ENCODE measurements at places on chromosomes 7 and 10. TPM values are rescaled to one million over a fixed set of nuclear protein-coding genes. Genes with fewer than 3 reads are reported as not detected.

DNA sequence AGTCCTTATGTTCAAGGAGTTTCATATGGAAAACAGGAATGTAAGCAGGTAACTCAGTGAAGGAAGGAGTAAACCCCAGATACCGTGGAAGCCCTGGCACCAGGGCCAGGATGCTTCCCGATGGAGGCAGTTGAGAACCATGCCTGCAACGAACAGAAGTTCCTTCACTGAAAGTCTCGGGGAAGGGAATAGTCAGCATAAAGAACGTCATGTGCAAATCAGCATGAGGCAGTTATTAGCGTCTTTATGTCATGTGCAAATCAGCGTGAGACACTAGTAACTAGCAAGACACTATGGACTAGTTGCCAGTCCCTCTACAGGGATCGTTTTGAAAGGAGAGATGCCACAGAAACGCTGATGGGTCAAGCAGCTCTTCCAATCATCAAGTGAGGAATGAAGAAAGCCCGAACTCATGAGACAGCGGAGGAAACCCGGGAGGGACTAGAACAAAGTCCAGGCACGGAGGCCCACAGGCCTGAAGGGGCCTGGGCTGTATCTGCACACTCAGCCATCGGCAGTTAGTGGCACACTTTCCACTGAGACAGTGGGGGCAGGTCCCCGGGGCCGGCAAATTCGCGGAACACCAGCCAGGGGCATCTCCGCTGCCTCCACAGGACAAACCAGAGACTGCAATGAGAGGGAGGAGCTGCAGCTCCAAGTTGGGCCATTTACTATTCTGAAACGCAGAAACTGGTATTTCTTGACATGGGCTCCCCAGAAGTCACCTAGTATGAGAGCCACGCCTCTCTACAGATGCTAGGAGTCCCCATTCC, 109.6 kb downstream of the SFMBT2 start:
- no peak for DNase-seq

GRCh38 chr7:6271060-6271658, 1.3 kb downstream of the CYTH3 start:
- no peak for DNase-seq

DNA sequence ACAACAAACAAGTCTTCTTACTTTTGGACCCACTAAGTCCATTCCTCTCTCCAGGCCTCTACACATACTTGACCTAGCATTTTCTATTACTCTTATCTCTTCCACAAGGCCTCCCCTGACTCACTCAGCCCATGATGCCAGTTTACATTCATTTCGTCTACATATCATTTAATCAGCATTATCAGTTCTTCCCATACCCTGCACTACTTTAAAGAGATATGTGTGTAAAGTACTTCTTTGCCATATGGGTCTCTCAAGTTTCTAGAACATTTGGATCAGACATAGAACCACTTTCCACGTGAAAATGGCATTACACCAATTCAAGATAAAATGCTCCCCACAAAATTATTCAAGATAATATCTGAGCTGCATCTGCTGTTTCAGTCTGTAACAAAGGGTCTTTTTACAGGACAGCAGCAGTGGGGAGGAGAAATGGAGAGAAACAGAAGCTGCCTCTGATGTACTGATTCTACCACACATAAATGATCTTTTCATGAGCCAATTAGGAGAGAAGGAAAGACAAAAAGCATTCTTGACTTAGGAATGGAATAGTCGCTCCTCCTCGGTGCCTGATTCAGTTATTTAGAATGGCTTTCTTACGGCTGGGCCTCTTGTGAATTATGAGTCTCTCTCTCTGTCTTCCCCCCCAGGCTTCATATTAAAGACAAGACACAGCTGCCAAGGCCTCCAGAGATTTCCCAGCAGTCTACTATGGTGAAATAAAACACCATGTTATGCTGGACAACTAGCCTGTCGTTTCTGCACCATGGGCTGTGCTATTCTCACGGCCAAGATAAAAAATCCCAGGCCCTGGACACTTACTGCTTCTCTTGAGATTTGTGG, 46.9 kb upstream of the SEPTIN7 start:
- DNase-seq, result peak; percentile 87

- DNase-seq, result no peak
Measured at GRCh38 chr10:33122014-33122809, 164.2 kb upstream of the ITGB1 start.

- no peak for DNase-seq
Measured at GRCh38 chr10:127162841-127163240, 33.5 kb downstream of the INSYN2A start.

DNA sequence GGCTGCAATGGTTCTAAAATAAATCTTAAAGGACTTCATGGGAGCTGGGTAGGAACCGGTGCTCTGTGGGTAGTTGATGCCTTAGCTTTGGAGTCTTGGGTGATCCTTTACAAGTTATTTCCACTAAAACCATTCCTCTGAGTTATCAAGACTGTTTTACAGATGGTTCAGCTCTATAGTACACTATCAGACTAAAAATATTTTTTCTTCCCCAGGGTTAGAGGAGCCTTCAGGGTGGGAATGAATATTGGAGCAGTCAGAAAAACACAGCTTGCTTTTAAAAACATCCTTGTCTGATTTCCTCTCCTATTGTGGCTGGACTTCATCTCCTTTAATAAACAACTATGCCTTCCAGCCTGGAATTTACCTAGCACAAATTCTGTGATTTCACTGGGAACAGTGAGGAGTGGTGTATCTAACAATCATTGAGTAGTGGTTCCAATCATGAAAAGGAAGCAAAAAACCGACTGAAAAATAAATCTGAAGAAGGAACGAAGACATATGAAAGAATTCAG, 102.6 kb upstream of the AFAP1L2 start:
- no peak for DNase-seq

- no peak for DNase-seq
Measured at GRCh38 chr10:32332299-32332750, 14.6 kb downstream of the EPC1 start.

GRCh38 chr10:116324951-116325635, 845 bp downstream of the CCDC172 start:
- DNase-seq, result no peak

DNA sequence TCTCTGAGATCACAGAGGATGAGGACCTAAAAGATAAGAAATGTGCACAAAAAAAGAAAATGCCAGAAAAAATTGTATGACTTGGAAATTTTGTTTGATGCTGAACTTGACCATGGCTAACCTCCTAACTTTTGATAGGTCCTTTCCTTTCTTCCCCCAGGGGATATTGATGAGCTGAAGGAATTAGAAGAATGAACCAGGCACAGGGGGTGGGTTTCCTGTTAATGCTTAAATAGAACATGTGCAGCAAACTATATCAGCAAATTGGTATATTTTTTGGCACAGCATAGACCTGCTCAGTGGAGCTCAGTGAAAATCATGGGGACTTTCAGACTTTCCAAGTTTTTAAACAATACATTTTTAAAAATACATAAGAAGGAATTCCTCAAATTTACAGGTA, 300.7 kb downstream of the HDAC9 start:
- DNase-seq, result no peak

DNA sequence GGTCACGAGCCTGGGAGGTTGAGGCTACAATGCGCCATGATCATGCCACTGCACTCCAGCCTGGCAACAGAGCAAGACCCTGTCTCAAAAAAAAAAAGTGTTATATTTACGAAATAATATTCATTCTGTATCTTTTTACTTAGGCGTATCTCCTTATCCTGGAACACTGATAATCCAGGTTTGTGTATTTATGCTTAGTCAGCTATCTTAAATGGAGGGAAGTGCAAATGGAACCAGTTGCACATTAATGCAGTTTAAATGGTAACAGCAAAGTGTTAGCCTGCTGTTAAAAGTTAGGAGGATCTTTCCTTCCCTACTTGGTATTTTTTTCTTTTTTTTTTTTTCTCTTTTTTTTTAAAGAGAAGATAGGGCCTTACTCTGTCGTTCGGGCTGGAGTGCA, 36.0 kb upstream of the RBM20 start:
- no peak for DNase-seq

DNA sequence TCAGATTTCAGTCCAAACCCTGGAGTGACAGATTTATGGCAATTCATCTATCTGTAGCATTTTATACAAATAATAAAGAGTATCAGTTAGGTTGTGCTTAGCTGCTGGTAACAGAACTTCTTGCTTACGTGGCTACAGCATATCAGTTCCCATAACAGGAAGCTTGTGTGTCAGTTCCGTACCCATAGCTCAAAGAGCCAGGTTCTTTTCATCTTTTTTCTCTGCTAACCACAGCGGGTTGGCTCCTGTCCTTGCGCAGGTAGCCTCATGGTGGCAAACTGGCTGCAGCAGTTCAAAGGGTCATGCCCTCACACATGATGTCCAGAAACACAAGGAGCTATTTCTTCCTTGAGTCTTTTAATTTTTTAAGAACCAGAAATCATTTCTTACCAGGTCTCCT, 1041.8 kb downstream of the GATA3 start:
- no peak for DNase-seq

DNA sequence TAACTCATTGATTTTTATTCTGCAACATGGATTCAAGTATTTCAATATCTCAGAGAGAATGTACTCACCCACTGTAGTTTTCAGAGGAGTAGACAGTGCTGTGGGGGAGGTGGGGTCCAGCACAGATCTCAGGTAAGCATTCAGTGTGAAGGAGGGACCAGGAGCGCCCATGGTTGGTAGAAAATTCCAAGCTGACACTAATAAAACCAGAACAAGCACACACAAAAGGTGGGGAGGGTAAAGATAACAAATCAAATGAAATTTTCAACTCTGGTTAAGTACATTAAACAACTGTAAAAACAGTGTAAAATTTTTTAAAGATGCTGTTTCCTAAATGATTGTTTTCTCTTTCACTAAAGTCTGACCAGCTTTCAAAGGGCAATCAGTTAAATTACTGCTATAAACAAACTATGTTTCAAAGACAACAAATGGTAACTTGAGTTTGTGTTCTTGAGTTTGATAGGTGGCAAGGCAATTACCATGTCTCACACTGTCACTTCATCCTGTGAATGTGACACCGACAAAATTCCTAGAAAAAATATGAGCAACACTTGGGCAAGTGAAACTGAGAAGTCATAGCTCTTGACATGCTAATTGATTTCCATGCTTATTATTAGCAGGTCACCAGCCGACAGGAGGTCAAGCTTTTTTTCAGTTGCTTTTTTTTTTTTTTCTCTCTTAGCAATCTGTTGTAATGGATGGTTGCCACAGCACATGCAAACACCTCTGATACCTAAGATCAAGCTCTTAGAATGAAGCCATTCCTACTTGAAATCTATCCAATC, 205.8 kb upstream of the SLC26A5 start:
- DNase-seq, result peak; percentile 29

DNA sequence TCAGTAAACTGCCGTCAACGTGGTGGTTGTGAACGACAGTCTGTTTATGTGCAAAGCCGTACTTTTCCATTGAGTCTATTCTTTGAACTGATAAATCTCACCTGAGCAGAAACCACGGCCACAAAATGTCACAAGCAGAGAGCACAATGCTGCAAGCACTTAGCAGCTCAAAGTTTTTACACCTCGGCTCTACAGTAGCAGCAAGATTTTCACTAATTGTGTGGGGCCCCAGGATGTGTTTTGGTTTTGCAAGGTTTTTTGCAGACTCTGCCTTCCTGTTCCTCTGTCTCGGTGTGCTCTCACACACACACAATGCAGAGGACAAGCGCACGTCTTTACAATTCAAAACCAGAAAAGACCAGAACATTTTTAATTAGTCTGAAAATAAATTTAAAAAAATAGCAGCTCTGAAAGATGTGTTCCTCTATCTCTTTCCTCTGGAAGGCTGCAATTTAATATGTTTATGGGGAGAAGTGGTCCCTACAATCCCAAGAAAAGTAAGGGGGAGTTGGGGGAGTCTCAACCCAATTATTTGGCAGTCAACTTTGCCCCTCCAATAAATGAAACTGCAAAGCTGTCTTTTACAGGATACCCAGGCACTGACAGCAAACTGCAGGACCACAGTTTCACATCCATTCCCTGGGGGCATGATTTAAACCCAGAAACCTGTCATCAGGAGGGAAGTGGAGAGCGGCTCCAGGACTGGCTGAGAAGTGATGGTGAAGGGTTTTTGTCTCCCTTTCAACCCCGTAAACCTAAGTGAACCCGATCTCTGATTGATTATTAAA, 73.8 kb upstream of the SFMBT2 start:
- no peak for DNase-seq

GRCh38 chr7:6130007-6130587, 98.9 kb downstream of the ANKRD61 start:
- DNase-seq, result no peak

GRCh38 chr7:2104716-2105115, 128.0 kb downstream of the MAD1L1 start:
- peak; percentile 77 for DNase-seq

- no peak for DNase-seq
Measured at GRCh38 chr10:29670761-29671160, 36.0 kb upstream of the SVIL start.

- DNase-seq, result no peak
Measured at GRCh38 chr7:83347945-83348444, 185.3 kb upstream of the PCLO start.

DNA sequence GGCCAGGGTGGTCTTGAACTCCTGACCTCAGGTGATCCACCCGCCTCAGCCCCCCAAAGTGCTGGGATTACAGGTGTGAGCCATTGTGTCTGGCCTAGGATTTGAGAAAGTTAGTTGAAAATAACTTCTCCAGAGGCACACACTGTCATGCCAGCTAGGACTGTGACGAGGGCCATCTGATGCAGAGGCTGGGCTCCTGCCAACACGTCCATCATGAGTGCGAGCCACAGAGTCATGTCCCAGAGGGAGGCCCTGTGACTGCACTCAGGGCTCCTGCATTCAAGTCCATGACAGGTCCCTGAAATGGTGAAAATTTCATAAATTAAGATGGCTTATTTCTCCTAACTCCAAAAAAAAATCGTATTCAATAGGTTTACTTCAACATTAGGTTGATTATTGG, 17.1 kb downstream of the C10orf120 start:
- no peak for DNase-seq

GRCh38 chr7:111264981-111265380, 174.1 kb downstream of the LRRN3 start:
- DNase-seq, result no peak

DNA sequence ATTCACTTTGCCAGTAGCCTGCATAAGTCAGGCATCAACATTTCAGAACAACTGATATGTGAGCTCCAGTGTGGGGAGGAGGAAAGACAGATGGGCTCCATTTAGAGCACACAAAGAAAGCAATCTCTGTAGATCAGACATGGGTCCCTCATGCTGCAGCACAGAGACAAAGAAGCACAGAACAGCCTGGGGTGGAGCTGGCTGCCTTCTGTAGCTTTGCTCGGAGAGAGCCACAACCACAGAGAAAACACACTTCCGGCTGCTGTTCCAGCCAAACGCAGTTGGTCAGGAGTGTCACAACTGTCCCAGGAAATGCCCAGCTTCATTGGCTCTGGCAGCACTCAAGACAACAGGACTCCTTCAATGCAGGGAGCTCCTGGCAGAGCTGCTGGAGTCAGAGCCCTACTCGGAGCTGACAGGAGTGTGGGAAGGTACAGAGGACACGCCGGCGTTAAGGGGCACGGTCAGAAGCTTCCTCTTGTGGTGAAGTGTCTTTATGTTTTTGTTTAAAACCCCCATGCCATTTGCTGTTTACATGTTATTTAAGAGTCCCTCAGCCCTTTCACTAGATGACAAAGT, 494.4 kb downstream of the TCERG1L start:
- DNase-seq, result no peak

Gene TMEM196
- not detected for polyA plus RNA-seq

Gene PLEKHA1
- 70.1 TPM for polyA plus RNA-seq

Gene CLCN1
- polyA plus RNA-seq, result 0.22 TPM

Gene GET4
- polyA plus RNA-seq, result 62.0 TPM

Gene FFAR4
- polyA plus RNA-seq, result not detected

Gene TCAF2
- 4.3 TPM for polyA plus RNA-seq

Gene NEUROG3
- polyA plus RNA-seq, result not detected

Gene CREM
- polyA plus RNA-seq, result 50.6 TPM

Gene PPP1R17
- not detected for polyA plus RNA-seq

Gene FZD8
- 11.6 TPM for polyA plus RNA-seq

Gene NPC1L1
- 4.2 TPM for polyA plus RNA-seq

Gene RASA4B
- polyA plus RNA-seq, result 23.2 TPM

Gene WNT16
- polyA plus RNA-seq, result 0.05 TPM

Gene AVL9
- 39.5 TPM for polyA plus RNA-seq

Gene GBX1
- polyA plus RNA-seq, result not detected
